ENCODE measurements at places on chromosomes 4 and X.
A peak's percentile ranks its signal among the peaks of the same experiment; 100 is the strongest.

DNA sequence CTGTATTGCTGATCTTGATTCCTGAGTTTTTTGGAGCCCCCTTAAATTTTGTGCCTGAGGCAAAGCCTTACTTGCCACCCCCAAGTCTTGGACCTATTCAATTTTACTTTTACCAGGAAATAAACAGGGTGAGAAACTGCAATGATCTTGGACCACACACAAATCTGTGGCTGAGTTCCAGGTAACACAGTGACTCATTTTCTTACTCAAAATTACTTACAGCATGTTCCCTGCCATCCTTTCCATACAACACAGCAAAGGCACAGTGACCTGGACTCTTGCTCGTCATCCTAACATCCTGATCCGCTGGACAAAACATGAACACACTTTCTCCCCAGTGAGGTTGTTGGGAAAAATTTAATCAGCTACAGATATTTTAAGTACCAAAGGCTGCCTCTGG lies 60.7 kb upstream of the S100G start:
- no peak for DNase-seq

GRCh38 chr4:57214654-57215411 lies 104.6 kb upstream of the IGFBP7 start:
- DNase-seq: no peak

GRCh38 chr4:182847576-182848450 lies 69.4 kb downstream of the DCTD start:
- no peak for DNase-seq

GRCh38 chr4:181507180-181507835 lies 735.9 kb upstream of the TENM3 start:
- DNase-seq: no peak

- DNase-seq: no peak
Observed at GRCh38 chrX:139297638-139298037, 232.9 kb upstream of the F9 start.

GRCh38 chr4:145822581-145822980 lies 116.0 kb downstream of the ZNF827 start:
- no peak for DNase-seq

GRCh38 chr4:26607776-26608175 lies 23.9 kb downstream of the TBC1D19 start:
- no peak for DNase-seq

DNA sequence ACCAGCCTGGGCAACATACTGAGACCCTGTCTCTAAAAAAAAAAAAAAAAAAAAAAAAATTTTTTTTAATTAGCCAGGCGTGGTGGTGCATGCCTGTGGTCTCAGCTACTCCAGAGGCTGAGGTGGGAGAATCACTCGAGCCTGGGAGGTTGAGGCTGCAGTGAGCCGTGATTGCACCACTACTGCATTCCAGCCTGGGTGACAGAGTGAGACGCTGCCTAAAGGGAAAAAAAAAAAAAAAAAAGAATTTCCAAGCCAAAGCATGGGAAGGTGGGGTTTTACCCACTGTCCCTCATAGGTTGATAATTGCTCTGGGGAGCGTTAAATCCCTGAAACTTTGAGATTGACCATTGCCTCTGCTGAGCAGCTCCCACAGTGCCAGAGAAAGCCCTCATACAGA lies 427.5 kb downstream of the BCOR start:
- DNase-seq: no peak

GRCh38 chr4:1956631-1957030 lies 52.1 kb downstream of the NELFA start:
- DNase-seq: no peak

DNA sequence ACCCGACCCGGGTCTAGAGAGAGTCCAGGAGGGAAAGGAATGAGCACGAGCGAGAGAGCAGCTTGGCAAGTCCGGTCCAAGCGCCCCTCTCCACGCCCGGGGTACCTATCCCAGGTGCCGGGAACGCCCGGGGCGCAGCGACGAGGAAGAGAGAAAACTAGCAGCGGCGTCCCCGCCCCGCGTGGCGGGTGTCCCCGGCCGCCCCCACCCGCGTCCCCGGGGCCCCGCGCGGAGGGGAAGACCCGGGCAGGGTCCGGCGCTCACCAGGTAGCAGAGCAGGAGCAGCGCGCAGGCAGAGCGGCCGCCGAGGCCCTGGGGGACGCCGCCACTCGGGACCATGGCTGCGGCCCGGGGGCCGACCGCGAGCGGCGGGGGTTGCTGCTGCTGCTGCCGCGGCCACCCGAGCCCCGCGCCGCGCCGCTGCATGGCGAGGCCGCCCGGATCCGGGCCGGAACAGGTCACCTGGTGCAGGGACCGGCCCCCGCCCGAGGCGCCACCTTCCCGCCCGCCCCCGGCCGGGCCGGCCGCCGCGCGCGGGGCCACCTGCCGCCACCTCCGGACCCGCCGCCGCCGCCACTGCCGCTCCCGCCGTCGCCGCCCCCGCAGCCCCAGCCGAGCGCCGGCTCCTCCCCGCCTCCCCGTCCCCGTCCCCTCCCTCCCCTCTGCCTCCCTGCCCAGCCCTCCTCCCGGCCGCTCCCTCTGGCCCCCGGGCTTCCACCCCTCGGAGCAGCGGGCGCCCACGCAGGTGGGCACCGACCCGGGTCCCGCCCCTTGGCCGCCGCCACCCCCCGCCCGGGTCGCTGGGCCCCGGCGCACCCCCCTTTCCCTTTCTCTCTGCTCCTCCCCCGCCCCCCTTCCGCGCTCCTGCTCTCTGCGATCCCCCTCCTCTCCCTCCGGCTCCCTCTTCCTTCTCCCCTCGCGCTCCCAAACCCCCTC lies at the start of gene SEL1L3:
TSS of gene SEL1L3 (minus strand) at position 578 of the 936 bp plus-strand sequence. CDS start at position 426, 152 bp downstream.
- DNase-seq: peak; percentile 78

GRCh38 chrX:45143455-45143854 lies 57.2 kb downstream of the DIPK2B start:
- no peak for DNase-seq

- DNase-seq: no peak
Observed at GRCh38 chrX:127457161-127457560, 595.0 kb downstream of the ACTRT1 start.

GRCh38 chr4:145481164-145481941 lies at the start of gene SMAD1:
TSS of gene SMAD1 (plus strand) at chr4:145481853. CDS start at chr4:145514614, 32,761 bp downstream.
- peak; percentile 89 for DNase-seq

GRCh38 chr4:160795216-160795615 lies 1368.6 kb downstream of the FSTL5 start:
- DNase-seq: no peak

DNA sequence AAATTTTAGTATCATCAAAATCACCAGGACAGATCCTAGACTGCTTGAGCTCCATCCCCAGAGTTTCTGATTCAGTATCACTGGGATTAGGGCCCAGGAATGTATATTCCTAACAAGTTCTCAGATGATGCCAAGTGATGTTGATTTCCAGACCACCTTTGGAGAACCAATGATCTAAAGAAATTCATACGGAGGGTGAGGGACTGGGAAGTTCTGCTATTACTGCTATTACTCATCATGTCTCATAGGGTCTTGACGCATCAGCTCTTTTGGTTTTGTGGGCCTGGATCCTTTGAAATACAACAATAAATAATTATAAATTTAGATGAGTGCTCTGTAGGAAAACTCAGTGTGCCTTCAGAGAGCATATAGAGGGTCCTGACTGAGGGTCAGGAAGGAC lies 59.8 kb upstream of the LGI2 start:
- no peak for DNase-seq

DNA sequence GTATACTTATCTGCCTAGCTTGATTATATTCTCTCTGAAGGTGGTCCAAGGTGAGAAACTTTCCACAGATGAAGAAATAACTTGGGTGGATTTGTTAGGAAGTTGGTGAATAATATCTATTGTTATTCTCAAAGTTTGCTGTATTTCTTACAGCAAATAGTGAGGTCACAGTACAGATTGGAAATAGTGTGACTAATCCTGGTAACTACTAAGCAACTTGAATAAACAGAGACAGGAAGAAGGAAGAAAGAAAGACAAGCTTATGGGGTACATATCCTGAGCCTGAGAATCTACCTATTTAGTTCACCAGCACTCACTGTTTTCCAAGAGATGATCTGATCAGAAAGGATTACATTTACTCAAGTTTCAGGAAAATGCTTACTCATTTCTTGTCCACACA lies 1416.1 kb downstream of the RPA4 start:
- no peak for DNase-seq

GRCh38 chr4:57200799-57201327 lies 90.7 kb upstream of the IGFBP7 start:
- DNase-seq: no peak

DNA sequence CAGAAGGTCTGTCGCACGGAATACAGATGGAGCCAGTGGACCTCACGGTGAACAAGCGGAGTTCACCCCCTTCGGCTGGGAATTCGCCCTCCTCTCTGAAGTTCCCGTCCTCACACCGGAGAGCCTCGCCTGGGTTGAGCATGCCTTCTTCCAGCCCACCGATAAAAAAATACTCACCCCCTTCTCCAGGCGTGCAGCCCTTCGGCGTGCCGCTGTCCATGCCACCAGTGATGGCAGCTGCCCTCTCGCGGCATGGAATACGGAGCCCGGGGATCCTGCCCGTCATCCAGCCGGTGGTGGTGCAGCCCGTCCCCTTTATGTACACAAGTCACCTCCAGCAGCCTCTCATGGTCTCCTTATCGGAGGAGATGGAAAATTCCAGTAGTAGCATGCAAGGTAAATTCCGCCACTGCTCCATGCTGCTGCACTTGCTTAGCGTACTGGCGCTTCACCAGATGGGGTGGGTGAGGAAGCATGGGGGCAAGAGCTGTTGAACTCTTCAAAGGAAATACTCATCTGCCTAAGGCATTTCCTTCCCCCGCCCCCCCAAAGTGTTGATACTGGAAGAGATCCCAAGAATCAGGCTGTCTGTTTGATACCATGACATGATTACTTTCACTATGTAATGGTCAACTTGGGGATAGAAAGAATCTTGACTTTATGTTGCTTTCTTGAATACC lies 24.8 kb downstream of the KLF3 start:
- no peak for DNase-seq

- DNase-seq: no peak
Observed at GRCh38 chrX:153968754-153969124, 2.9 kb downstream of the HCFC1 start.

DNA sequence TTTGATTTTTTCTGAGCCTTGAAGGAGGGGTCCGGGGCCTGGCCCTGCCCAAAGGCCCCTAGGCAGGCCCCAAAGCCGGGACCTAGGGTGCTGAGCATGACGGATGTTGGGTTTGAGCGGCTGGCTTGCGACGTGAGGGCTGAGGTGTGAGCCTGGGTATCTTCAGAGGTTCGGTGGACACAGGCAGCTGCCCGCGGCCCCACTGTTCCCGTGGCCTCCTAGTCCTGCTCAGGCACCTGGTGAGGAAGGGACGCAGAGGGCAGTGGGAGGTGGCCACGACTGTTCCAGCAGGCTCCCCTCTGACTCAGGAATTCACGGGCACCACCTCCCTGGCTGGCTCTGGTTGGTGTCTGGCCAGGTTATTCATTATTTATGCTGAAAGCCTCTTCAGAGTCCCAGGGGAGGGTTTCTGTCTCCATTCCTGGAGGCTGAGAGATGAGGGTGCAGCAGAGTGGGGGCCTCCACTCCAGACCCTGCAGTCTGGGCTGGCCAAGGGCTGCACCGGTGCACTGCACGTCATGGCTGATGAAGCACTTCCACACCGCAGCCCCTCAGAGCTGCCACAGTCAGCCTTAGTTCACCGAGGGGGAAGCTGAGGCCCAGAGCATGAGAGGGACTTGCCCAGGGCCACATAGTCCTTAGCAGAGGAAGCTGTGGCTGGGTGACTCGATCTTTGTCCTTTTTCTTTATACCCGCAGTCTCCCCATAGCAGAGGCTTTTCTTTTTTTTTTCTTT lies 2.2 kb downstream of the MSANTD1 start:
- DNase-seq: no peak

GRCh38 chr4:143347484-143348111 lies 10.9 kb downstream of the GAB1 start:
- DNase-seq: no peak

- peak; percentile 87 for DNase-seq
Observed at GRCh38 chr4:5893004-5893580, at the start of gene CRMP1. TSS of gene CRMP1 (minus strand) at chr4:5893086. CDS start at chr4:5892969, 117 bp downstream.

- no peak for DNase-seq
Observed at GRCh38 chr4:123832173-123833026, 435.8 kb downstream of the SPRY1 start.

- DNase-seq: no peak
Observed at GRCh38 chr4:3220476-3221183, 28.3 kb upstream of the MSANTD1 start.

DNA sequence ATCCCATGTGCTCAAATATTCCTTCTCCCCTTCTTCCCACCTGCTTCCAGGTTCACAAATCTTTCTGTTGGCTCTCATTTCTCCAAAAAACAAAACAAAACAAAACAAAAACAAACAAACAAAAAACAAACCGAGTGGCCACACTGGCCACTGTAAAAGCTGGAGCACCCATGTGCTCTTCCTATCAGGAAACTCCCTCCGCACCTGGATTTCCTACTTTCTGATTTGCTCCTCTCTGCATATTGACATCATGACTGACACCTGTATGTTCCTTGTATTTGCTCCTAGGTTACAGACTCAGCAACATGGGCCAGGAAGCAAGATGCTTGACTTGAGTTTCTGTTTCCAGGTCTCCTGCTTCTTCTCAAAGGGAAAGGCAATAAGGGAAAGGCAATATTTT lies 258.8 kb downstream of the GPC3 start:
- DNase-seq: no peak

DNA sequence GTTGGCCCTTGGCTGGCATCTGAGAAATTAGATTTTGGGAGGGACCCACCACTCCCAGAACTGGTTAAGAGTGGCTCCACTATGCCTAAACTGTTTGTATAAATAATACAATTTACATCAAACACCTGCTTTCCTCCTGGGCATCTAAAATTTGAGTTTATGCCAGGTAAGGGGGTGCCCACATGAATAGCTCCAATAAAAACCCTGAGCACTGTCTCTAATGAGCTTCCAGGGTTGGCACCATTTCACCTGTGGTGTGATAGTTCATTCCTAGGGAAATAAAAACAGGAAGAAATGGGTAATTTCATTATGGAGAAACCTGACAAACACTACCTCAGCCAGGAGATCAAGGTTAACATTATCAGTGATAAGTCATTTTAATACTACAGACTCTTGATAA lies 119.7 kb downstream of the FRYL start:
- DNase-seq: no peak

DNA sequence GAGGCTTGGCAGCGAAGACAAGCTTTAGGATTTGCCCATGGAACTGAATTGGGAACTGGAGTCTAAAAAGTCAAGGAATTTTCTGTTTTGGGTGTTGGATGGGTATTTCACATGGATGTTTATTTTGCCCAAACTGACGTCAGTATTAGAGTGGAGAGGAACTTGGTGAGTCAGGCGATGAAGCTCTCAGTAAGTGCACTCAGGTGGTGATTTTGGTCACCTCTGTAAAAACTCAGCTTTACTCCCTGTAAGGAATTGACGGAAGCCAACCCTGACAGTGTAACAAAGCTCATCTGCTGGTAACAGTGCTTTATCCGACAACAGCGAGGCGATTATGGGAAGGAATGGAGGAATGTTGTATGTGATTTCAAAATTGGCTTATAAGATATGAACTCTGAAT lies 77.0 kb upstream of the PGRMC2 start:
- DNase-seq: no peak

Measured in ecto neural progenitor cell (in vitro differentiated cells).